Activated naive CD4-positive, alpha-beta T cell treated with anti-CD3 and anti-CD28 coated beads, Interleukin-2, amount 50 U/mL, for 72 hours (primary cell): ENCODE measurements at places on chromosomes 5 and 9.
A peak's percentile ranks its signal among the peaks of the same experiment; 100 is the strongest.

DNA sequence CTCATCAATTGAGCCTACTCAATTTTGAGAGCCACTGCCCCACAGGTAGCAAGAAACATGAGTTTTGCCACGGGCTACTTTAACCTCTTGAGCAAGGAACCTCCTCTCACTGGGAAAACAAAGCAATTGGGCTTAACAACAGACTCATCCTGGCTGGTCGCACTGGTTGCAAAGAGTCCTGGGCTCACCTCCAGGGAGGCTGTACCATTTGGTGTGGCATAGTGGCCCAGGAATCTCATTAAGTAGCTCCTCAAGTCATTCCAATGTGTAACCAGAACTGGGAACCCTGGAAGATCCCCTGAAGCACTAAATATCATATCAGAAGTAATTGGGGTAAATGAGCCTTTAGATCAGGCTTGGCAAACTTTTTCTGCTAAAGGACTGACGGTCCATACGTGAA is 78.5 kb downstream of the MYO10 start:
- DNase-seq = no peak

GRCh38 chr5:43514471-43514815 is 505 bp downstream of the C5orf34 start:
- DNase-seq = no peak

GRCh38 chr9:127567730-127568617 is 44.1 kb upstream of the STXBP1 start:
- no peak for DNase-seq

DNA sequence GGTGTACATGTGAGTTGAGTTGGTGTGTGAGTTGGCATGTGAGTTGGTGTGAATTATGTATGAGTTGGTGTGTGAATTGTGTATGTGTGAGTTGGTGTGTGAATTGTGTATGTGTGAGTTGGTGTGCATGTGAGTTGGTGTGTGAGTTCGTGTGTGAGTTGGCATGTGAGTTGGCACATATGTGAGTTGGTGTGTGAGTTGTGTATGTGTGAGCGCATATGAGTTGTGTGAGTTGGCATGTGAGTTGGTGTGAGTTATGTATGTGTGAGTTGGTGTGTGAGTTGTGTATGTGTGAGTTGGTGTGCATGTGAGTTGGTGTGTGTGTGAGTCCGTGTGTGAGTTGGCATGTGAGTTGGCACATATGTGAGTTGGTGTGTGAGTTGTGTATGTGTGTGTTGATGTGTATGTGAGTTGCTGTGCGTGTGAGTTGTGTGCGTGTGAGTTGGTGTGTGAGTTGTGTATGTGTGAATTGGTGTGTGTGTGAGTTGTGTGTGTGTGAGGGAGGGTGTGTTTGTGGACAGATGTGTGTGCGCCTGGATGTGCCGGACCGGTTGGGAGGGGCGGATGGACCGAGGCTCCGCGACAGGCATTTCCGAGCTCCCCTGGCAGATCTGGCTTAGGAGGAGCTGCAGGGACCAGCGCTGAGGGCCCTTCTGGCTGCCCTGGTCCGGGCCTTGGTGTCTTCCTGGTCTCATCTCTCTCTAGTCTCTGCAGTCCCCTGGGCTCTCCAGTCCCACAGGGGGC is 162.5 kb upstream of the IER5L start:
- DNase-seq = no peak

- no peak for DNase-seq
Observed at GRCh38 chr9:76266649-76267283, 127.5 kb downstream of the RFK start.

- DNase-seq = peak; percentile 83
Observed at GRCh38 chr9:6715755-6716643, 41.8 kb upstream of the KDM4C start.

GRCh38 chr5:81909677-81910076 is 62.1 kb upstream of the ATG10 start:
- no peak for DNase-seq

DNA sequence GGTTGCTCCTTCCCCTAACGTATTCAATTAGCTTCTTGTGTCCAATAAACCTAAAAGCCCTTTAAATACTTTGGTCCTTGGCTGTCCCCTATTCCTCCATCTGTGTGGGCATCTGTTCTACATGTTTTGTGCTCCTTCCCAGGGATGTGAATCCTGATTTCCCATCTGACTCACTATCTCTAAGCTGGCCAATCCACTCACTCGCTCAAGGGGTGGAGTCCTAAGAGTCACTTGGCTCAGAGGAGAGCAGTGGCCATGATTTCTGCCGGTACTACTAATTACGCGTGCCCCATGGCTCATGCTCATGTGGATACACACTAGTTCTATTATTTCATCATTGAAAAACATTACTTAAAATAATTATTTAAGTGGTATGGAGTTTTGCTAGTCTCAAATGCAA is 89.6 kb downstream of the TAF11L14 start:
- no peak for DNase-seq

- no peak for DNase-seq
Observed at GRCh38 chr5:179371121-179371510, 25.9 kb upstream of the ADAMTS2 start.

DNA sequence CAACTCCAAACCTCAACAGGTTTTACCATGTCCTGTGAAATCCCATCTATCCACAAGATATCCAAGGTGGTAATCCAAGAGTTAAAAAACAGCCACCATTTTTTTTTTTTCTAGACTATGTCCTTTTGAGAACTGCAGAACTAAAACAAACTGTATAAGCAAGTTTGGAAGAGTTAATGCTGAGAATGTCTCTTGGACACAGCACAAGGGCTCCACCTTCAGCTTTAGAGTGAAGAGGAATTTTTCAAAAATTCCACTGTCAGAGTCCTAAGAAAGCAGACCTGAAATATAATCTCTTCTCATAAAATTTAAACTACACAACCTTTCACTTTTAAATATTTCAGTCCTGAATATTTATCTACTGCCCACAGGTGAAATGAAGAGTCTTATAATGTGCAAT is 167.8 kb upstream of the CCNG1 start:
- no peak for DNase-seq

- DNase-seq = no peak
Observed at GRCh38 chr5:143119291-143119769, 284.2 kb downstream of the NR3C1 start.

- DNase-seq = no peak
Observed at GRCh38 chr5:60843386-60843935, 608 bp downstream of the ELOVL7 start.

DNA sequence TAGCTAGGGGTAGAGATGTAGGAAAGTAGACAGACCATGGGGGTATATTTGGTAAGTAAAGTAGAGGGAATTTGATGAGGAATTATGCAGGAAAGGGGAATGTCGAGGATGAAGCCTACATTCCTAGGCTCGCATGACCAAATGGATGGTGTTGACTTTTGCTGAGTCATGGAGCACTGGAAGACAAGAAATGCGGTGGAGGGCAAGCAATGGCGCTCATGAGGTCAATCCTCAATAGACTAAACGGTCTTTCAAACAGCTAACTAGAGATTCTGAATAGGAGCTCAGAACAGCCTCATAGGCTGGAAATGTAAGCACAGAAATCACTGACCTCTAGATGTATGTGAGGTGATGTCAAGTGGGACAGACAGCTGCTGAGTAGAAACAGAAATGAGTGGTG is 50.7 kb upstream of the FST start:
- no peak for DNase-seq

- DNase-seq = no peak
Observed at GRCh38 chr5:154368041-154368800, 77.6 kb upstream of the SAP30L start.

- no peak for DNase-seq
Observed at GRCh38 chr5:122463221-122463620, 151.2 kb downstream of the SNCAIP start.

DNA sequence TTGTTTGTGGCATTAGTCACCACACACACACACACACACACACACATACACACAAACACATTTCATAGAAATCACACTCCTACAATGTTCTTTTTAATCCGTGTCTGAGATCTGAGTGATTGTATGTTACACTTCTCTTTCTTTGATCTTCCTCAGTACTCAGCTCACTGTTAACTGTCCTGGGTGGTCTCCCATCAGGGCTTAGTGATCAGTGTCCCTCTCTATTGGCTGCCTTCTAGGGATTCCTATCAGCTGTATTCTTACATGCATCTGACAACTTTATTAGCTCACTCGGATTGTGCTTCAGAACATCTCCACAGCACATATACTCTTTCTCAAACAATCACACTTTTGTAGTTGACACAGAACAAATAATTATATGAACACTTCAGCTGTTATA is 170.2 kb upstream of the POU5F2 start:
- DNase-seq = no peak

GRCh38 chr5:133112026-133112660 is 60.3 kb downstream of the HSPA4 start:
- DNase-seq = no peak

- no peak for DNase-seq
Observed at GRCh38 chr5:160477266-160477970, 55.8 kb downstream of the PTTG1 start.

DNA sequence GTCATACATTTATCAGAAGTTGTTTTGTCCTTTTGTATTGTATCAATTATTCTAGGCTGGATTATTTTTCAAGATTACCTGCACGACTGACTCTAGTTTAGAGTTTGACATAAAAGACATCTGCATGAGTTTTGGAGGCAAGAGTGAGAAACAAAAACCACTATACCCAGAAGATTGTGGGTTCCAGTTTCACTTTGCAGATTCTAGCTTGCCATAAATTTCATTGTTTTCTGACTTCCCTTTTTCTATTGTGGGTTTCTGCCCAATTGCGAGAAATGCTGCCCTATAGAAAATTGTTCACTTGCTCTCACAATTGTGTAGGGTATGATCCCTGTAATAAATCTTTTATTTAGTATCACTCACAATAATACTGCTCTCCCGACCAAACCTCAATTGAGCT is 1043.4 kb upstream of the CDH10 start:
- no peak for DNase-seq

GRCh38 chr5:2496126-2496525 is 255.4 kb downstream of the IRX2 start:
- DNase-seq = no peak

- no peak for DNase-seq
Observed at GRCh38 chr9:83466877-83467276, 71.3 kb downstream of the FRMD3 start.

DNA sequence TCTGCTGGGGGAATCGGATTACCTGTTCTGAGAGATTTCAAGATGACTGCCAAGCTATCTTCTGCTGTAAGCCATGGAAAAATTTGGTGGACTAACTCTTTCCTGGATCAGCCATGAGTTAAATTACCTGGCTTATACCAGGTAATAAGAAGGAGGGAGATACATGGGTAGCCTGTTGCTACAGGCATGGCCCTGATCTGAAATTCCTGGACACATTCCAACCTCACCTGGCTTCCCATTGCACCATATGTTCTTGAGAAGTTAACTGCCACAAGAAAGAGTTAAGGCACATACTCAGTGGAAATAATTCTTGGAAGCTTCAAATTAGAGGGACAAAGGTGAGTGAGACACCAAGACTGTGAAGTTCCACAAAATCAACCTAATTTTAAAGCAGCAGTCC is 371.3 kb downstream of the ACTL7B start:
- no peak for DNase-seq

DNA sequence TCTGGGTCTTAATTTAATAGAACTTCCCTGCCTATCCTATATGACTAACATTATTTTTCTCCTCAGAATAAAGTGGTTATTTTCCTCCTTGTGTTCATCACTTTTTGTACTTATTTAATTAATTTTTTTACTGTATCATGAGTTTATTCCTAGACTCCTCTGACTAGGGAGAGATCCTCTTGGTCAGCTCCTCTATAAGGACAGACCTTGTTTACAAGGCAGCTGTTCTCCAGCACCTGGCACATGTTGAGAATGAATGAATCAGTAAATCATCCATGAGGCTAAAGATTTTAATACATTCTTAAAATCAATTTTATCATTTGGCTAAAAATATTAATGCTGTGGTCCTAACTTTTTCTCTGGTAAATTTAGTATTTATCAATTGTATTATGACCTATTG is 139.8 kb downstream of the NUDT12 start:
- DNase-seq = no peak

GRCh38 chr5:62268234-62268633 is 37.8 kb upstream of the KIF2A start:
- no peak for DNase-seq

DNA sequence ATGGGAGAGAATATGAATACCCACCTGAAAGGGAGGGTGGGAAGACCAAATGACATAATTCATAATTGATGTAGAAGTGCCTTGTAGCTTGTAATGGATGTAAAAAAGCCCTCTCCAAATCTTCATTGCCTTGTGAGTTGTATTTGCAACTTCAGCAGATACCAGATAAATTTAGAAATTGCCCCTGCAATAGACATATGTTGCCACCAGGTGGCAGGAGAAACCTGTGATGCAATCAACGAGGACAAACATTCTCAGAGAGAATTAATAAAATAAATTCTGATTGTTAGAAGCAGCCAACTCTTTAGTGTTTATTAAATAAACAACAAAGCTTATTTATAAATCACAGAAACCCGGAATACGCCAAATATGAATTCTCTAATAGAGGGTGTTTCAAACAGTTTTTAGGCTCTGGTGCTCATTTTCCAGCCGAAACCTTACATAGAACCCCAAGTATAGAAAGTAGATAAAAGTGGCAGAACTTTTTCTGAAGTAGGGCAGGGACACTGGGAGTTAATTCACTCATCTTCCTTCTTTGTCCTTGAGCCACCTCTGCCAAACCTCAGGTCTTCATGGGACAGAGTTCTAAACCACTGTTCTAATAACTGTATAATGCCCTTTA is 147.8 kb downstream of the TMEM38B start:
- DNase-seq = no peak

GRCh38 chr9:131585375-131585774 is 40.1 kb downstream of the PRRT1B start:
- DNase-seq = no peak

GRCh38 chr5:111364992-111365391 is 140.8 kb downstream of the CAMK4 start:
- no peak for DNase-seq

DNA sequence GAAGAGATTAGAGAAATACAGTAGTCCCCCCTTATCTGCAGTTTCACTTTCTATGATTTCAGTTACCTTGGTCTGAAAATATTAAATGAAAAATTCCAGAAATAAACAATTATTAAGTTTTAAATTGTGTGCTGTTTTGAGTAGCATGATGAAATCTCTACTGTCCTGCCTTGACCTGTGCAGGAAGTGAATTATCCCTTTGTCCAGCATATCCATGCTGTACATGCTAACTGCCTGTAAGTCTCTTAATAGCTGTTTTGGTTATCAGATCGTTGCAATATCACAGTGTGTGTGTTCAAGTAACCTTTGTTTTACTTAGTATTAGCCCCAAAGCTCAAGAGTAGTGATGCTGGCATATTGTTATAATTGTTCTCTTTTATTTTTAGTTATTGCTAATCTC is 11.2 kb upstream of the JAK2 start:
- DNase-seq = no peak

DNA sequence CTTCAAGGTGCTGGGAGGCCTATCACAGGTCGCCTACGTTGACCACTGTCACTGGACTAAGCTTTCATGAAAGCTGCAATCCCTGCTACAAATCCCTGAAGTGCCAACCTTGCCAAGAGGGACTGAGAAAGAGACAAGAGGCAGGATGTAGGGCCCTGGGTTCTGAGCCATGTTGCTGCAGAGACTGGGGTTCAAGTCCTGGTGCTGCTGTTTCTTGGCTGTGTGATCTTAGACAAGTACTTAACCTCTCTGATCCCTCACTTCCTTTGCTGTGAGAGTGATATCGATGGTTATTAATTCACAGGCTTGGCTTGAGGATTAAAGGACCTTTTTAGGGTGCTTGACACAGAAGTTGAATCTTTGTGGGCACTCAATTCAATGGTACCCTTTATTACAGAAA is 15.5 kb downstream of the CSF1R start:
- no peak for DNase-seq

GRCh38 chr5:179265514-179266290 is 79.6 kb downstream of the ADAMTS2 start:
- DNase-seq = no peak
